NCI-H1694 (cell line): ENCODE measurements at places on chromosomes 2 and 18.

DNA sequence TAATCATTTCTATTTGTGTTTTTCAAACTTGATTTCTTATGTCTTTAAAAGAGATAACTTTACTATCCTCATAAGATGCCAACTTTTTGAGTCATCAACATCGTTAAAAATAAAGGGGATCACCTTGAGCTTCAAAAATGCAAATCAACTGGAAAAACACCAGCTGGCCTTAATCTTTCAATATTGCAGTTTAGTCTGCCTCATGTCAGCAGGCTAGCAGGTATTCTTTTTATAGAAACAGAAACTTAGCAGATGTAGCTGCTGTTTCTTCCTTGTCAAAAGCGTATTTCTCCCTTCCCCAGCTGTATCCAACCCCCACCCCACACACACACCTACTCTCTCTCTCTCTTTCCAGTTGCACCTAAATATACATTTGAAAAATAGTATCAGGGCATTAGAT, 154.1 kb upstream of the ZNF804A start:
- peak; percentile 28 for DNase-seq

DNA sequence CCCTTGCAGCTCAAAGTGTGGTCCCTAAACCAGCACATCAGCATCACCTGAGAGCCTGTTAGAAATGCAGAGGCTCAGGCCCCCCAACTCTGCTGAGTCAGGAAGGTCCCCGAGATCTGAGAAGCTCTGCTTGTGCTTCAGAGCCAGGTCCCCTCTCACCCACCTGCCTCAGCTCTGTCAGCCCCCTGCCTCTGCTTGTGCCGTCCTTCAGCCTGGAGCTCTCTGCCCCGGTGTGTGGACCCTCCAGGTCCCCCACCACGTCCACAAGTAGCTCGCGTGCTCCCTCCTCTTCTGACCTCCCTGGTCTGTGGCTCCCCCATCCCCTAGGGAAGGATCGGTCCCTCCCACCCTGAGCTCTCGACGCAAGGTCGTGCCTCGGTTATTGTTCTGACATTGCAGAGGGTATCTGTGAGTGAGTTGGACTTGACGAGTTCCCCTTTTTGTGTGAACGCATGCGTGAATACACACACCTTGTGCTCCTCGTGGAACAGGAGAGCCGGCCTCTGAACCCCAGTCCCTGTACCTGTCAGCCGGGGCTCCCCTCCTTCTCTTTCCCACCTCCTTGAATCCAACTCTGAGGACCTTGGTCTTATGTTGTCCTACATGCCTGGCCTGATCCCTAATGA, 75.5 kb upstream of the TAF1B start:
- no peak for DNase-seq

DNA sequence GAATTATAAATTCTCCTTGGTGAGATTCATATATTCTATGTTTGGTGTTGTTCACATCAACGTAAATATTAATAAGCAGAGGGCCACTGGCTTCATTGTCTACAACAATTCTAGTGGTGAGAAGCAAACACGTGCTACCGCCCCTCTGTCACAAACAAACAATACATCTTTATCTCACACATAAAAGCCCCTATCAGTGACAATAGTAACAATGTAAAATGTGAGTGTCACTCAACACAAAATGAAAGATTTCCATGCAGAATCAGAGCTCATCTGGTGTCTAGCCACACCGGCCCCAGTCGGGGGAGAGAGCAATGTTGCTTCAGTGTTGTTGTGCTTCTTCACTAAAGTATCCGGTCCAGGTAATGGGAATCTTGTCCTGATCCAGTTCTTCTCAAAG, 932.6 kb downstream of the SOCS6 start:
- no peak for DNase-seq

GRCh38 chr2:234412726-234413125, 84.2 kb downstream of the ARL4C start:
- DNase-seq, result no peak

DNA sequence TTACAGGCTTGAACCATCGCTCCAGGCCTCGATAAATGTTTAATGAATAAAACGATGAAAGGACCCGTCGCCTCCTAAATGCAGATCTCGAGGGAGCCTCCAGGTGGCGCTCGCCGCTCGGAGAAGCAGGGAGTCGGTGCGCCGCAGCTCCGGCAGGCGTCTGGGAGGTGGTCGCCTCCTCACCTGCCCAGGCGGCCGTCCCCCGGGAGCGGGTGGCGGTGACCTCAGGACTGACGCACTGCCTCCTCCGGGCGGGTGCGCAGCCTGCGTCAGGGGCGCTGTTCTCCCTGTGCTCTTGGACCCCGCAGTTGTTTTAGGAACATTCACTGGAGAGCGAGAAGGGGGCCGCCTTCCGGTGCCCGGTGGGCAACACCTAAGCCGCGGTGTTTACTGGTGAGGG, 38.6 kb upstream of the POLE4 start:
- peak; percentile 64 for DNase-seq

DNA sequence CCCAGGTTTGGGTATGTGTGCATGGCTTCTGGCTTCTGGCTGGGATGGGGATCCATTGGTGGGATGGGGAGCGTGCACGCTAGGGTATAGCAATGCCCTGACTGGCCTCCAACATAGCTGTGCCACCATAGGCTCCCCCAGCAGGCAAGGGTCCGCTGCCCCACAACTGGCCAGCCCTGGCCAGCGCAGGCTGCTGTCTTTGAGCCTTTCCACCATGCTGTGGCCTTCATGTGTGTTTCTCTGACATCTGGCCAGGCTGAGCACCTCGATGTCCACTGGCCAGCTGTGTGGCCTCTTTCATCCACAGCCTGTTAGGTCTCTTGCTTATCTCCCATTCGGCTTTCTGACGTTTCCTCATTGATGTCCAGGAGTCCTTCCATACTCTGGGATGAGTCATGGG, 231.3 kb downstream of the NDUFA10 start:
- no peak for DNase-seq

- DNase-seq, result no peak
Observed at GRCh38 chr2:85577386-85578242, at the start of gene VAMP8. Gene VAMP8 (plus strand): TSS chr2:85577586. CDS start chr2:85577647, 61 bp downstream.

DNA sequence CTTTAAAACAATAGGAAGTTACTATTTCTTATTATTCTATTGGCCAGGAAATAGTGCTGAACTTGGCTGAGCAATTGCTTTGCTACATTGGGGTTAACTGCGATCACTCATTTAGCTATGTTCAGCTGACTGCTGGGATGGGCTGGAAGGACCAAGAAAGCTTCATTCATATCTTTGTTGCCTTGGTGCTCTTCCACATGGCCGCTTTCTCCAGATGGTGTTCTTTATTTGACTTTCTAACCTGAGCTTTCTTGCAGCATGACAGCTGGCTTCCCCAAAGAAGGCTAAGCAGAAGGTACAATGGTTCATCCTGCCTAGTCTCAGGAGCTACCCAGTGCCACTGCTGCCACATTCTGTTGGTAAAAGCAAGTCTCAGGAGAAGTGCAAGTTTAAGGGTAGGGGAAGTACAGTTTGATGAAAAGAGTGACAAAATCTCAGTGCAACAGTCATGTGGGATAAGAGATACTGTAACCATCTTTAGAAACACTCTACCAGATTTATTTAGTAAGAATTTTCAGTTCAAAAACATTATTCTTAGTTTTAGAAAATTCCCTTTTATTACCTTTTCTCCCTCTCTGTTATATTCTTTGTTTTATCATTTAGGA, 180.6 kb upstream of the RBMS1 start:
- no peak for DNase-seq

GRCh38 chr2:223822818-223823217, 14.6 kb downstream of the AP1S3 start:
- no peak for DNase-seq

DNA sequence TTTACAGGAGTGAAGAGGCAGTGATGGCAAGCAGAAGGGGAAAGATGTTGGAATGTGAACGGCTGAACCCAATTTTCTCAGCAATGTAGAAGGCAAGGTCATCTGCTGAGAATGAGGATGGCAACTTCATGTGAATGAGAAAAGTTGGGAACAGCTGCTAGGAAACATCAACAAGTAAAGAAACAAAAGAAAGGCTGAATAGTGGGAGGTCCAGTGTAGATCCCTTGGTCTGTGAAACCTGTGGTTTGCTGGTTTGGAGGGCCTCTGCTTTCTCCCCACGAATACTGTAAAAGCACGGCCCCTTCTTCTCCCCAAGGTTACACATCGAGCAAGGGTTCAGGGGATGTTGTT, 27.4 kb downstream of the MARCHF4 start:
- DNase-seq, result no peak

DNA sequence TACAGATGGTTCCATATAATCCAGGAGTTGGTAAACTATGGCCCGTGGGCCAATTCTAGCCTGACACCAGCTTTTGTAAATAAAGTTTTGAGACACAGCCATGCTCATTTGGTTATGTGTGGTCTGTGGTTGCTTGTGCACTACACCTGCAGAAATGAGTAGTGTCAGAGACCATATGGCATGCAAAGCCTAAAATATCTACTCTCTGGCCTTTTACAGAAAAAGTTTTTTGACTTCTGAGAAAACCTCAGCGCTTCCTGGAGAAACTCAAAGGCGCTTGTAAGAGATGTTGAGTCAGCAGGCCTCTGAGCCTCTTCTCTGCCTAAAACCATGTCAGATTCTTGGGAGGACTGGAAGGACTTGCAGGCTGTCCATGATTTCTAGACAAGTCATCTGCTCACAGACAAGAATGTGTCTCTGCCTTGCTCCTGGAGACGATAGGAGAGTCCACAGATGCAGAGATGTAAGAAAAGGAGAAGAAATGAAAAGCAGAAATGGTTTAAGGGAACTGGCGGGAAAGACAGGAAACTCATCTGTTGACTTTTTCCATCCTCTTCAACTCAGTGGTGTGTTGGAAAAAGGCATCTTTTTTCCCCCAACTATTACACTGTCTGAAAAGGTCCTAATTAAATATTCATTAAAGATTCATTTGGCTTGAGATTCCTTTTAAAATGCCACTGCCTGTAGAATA, 5.2 kb downstream of the TTC39C start:
- no peak for DNase-seq

DNA sequence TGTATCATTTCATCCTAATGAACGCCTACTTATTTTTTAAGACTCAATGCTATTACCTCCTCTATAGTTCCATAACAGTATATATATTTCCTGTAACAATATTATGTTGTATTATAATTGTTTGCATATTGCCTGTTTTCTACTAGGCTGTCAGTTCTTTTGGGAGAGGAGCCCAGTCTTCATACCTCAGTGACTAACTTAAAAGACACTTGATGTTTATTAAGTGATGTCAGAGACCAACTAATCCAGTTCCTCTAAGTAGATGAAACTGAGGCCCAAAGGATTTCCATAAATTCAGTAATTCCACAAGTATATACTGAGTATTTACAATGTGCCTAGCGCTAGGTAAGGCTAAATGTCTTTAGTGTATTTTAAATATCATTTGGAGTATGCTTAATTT, 48.9 kb upstream of the AAK1 start:
- no peak for DNase-seq

- DNase-seq, result no peak
Observed at GRCh38 chr2:47195148-47195547, 40.0 kb upstream of the STPG4 start.

DNA sequence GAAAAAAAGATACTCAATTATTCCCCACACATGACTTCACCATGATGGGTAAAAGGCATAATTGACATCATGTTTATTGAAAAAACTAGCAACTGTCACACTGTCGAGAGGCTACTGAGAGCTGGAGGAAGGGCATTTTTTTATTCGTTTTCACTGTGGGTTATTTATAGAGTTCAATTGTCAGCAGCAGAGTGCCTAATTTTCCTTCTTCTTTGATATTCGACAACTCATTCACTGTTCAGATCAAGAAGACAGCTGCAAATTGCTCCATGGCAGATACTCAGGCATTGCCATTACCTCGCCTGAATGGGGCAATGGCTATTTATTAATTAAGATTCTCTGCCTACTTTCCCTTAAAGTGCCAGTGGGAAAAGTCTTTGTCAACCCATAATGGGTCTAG, 197.5 kb upstream of the NRP2 start:
- DNase-seq, result no peak

- DNase-seq, result no peak
Observed at GRCh38 chr2:113858764-113859163, 31.1 kb upstream of the ACTR3 start.

GRCh38 chr2:42859791-42860190, 67.4 kb upstream of the HAAO start:
- DNase-seq, result no peak

- no peak for DNase-seq
Observed at GRCh38 chr18:49753643-49754042, 59.7 kb downstream of the ACAA2 start.

DNA sequence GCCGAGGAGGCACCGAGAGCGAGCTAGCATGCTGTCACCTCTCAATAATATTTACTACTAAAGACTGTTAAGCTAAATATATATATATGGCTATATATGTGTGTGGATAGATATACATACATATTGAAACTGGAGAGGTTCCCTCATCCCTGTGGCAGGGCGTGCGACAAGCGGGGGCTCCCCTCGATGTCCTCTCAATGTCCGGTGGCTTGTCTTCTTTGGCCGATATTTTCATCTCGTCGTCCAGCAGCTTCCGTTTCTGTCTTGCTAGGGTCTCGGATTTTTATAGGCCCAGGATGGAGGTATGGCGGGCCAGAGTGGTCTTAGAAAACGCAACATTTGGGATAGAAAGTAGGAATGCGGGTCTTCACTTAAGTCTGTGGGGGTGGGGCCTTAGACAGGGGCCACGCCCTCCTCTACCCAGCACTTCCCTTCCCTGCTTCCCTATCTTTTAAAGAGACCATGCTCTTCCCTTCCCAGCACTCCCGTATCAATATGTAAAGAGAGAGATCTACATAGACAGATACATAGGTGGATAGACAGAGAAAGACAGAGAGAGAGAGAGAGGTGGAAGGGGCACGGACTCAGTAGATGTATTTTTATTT, 866.8 kb downstream of the DSC3 start:
- no peak for DNase-seq

- no peak for DNase-seq
Observed at GRCh38 chr2:185245806-185246205, 492.8 kb upstream of the FSIP2 start.

GRCh38 chr2:80164375-80164774, 140.2 kb downstream of the LRRTM1 start:
- DNase-seq, result no peak

- DNase-seq, result no peak
Observed at GRCh38 chr2:160482673-160483072, 10.9 kb downstream of the RBMS1 start.

- no peak for DNase-seq
Observed at GRCh38 chr18:25145731-25146511, 206.0 kb downstream of the ZNF521 start.

DNA sequence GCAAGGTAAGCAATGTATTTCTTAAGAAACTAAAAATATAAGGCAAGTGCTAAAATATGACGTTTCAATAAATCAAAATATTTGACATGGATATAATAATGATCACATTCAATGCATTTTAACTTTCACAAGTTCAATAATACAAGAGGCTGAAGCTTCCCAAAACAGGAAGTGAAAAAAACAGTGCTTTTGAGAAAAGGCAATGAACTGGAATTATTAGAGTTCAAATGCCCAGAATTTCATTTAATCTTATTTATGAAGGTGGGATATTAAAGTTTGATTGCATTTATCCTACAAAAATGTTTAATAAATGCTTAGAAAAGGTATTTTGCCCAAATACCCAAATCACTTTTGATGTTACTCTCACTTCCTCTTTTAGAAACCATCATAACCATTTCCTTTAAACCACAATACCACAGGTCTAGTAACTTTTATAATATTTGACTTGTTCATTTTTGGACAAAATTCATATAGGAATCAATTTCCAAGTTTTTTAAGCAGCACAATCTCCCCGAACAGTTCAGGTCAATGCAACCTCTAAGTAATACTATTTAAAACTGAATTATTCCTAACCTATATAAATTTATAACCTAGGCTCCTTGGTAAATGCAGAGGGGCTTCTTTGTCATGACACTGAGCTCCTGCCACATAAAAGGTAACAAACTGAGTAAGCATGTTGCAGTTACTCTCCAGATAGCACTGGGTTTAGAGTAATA, 2.1 kb downstream of the NCKAP1 start:
- no peak for DNase-seq
